Peyer's patch (tissue), 4 donors: ENCODE measurements at places on chromosomes 3 and 15. TPM values are rescaled to one million over a fixed set of nuclear protein-coding genes. Genes with fewer than 3 reads are reported as not detected.

HIGD2B gene
- total RNA-seq, result not detected

EBLN2 gene
- total RNA-seq, result 14.9 TPM

STRA6 gene
- not detected for total RNA-seq

RASL12 gene
- total RNA-seq, result 6.6 TPM

DNA sequence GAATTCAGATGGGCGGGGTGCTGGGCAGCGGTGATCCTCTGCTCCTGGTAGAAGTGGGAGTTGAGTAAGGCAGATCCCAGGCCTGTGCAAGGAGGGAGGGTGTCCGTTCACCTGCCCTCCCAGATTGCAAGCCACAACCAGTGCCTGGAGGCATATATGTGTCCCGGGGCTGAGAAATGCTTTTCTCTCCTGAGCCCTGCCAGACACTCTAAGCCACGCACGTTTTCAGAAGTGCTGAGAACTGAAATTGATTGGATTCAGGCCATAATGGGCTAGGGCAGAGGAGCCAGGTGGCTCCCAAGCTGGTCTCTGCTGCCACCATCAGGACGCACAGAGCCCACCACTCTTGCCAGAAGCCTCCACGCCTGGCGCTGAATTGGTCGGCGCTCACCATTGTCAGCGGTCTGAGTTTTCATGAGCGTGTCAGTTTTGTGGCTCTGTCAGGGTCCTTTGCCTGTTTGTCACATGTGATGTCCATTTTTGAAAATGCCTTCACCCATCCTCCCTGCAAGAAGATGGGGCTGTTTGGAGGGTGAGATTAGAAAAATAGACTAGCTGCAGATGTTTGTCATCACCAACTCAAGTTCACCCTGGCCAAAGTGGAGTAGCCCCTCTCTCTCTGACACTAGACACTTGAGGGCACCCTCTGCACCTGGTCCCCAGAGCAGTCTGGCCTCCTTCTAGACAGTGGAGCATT lies 15.4 kb upstream of the BFSP2 start:
- peak; percentile 18 for DNase-seq
- H3K36me3 ChIP-seq, result no peaks in the 10 kb centered on the region
- no peaks in the 10 kb centered on the region for H3K27me3 ChIP-seq
- no peak overlapping the region for H3K4me3 ChIP-seq
- no peak overlapping the region for H3K27ac ChIP-seq

DNA sequence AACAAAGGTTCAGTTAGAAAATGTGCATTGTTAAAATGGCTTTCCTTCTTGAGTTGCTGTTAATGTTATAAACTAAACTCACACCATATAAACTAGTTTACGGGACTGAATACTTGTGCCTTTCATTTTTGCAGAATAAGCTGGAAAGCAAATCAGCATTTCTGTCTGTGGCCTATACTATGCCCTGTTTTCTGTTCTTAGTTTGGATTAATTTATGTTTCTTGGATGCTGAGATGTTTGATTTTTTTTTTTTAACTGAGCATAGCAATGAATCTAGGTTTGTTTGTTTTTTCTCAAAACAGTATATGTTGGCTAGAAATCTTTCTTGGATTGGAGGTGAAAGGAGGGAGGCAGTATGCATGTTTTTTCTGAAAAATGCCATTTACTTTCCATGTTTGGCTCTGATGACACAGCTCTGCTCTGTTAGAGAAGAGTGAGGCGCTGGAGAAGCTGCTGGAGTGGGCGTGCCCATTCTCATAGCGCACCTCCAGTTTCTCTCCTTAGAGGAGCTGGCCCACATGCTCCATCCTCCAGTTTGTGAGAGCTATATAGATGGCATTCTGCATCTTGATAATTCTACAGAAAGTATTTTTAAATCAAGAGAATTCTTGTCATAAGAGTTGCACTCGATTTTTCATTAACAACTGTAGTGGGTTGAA lies 423.6 kb upstream of the TPM1 start:
- H3K27me3 ChIP-seq, result no peaks in the 10 kb centered on the region
- H3K36me3 ChIP-seq, result no peaks in the 10 kb centered on the region
- H3K27ac ChIP-seq, result no peak overlapping the region

DNA sequence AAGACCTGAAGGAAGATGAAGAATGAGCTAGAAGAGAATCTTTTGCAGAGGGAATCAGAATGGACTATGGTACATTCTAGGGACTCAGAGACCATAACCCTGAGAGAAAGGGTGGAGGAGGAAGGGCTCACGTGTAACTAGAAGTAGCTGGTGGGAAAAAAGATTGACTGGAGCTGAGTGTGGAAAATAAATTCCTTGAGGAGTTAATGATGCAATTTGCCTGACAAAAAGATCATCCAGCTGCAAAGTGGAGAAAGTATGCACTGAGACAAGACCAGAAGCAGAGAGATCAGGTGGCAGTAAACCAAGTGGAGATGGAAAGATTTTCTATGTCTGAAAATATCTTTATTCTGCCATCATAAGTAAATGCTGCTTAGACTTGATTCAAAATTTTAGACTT lies 52.9 kb upstream of the TBL1XR1 start:
- no peak overlapping the region for H3K4me3 ChIP-seq
- H3K27ac ChIP-seq, result no peak overlapping the region
- H3K36me3 ChIP-seq, result no peaks in the 10 kb centered on the region
- H3K27me3 ChIP-seq, result no peaks in the 10 kb centered on the region
- H3K4me1 ChIP-seq, result no peaks in the 10 kb centered on the region
- no peak for DNase-seq

GRCh38 chr3:144942838-144943197 lies 971.2 kb downstream of the DIPK2A start:
- no peak overlapping the region for H3K4me3 ChIP-seq
- no peak for DNase-seq
- H3K27me3 ChIP-seq, result no peaks in the 10 kb centered on the region
- H3K27ac ChIP-seq, result no peak overlapping the region
- H3K36me3 ChIP-seq, result no peaks in the 10 kb centered on the region

GRCh38 chr3:147119989-147120388 lies 286.4 kb downstream of the ZIC4 start:
- H3K4me3 ChIP-seq, result no peak overlapping the region
- no peaks in the 10 kb centered on the region for H3K36me3 ChIP-seq
- H3K27ac ChIP-seq, result no peak overlapping the region
- DNase-seq, result no peak
- H3K4me1 ChIP-seq, result no peaks in the 10 kb centered on the region

DNA sequence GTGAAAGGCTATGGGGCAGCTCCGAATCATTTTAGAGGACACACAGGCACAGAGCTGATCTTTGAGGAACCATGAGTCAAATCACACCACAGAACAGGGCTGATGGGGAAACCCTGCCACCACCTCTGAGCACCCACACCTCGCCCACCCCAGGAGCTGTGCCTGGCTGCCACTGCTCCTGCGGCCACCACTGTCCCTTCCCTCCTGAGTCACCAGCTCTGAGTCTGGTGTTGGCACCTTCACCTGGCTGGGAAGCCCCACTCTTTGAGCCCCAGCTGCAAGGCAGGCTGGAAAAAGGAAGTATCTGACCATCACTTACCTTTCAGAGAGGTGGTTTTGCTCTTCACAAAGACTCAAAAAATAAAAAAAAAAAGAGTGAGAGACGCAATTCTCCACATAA lies 63.6 kb upstream of the MEF2A start:
- no peaks in the 10 kb centered on the region for H3K36me3 ChIP-seq
- no peak overlapping the region for H3K27ac ChIP-seq
- H3K4me1 ChIP-seq, result peaks cover 10% of the 10 kb centered on the region
- no peaks in the 10 kb centered on the region for H3K27me3 ChIP-seq
- no peak for DNase-seq

DNA sequence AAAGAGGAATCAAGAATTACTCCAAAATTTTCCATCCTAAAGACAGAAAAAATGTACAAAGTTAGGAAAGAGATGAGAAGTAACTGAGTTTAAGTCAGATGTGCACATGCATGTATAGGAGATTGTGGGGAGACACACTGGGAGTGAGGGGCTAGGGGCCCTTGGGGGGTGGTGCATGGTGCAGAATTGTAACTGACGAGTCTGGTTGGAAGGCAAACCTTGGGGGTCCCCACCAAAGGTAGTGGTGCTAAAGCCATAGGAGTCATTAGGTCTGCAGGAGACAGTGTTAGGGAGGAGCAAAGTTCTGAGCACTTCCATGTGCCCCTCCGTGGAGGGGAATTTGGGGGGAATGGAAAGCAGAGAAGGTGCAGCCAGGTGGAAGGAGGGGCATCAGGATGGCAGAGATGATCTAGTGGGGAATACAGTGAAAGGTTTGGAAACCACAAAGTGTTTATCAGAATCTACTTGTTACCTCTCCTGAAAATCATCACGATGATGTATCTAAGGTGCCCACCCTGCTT lies 37.5 kb upstream of the EPHB1 start:
- H3K27ac ChIP-seq, result no peak overlapping the region
- H3K4me1 ChIP-seq, result no peaks in the 10 kb centered on the region
- no peak overlapping the region for H3K4me3 ChIP-seq
- H3K36me3 ChIP-seq, result no peaks in the 10 kb centered on the region
- H3K27me3 ChIP-seq, result no peaks in the 10 kb centered on the region
- DNase-seq, result no peak

GRCh38 chr15:90829942-90830440 lies 38.4 kb upstream of the FURIN start:
- no peaks in the 10 kb centered on the region for H3K36me3 ChIP-seq
- H3K4me3 ChIP-seq, result no peak overlapping the region
- H3K27ac ChIP-seq, result peak overlapping the region; percentile 13
- no peaks in the 10 kb centered on the region for H3K27me3 ChIP-seq

GRCh38 chr3:185929192-185930151 lies 8.3 kb downstream of the TRA2B start:
- H3K27ac ChIP-seq, result peak overlapping the region; percentile 6
- no peak for DNase-seq
- H3K27me3 ChIP-seq, result no peaks in the 10 kb centered on the region
- H3K4me1 ChIP-seq, result peaks cover 19% of the 10 kb centered on the region
- H3K36me3 ChIP-seq, result no peaks in the 10 kb centered on the region

DNA sequence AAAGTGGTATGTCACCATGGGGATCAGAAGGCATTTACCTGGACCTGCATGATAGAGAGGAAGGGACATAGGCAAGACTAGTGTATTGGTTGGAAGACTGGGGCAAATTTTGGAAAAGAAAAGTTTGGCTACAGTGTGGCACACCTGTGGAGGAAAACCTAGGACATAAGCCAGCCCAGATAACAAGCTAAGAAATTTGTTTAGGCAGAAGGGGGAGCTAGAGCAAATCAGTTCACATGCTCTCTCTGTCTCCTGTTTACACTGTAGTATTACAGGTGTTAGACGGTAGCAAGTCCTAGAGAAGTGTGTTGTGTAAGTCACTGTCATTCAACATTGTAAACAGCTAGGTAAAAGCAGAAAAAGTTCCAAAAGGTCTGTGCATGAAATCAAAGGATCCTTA lies 11.9 kb upstream of the ALDH1A2 start:
- no peaks in the 10 kb centered on the region for H3K27me3 ChIP-seq
- no peak for DNase-seq
- H3K36me3 ChIP-seq, result no peaks in the 10 kb centered on the region
- no peak overlapping the region for H3K27ac ChIP-seq

GRCh38 chr3:45724911-45725310 lies 35.7 kb downstream of the SACM1L start:
- no peak overlapping the region for H3K27ac ChIP-seq
- H3K4me3 ChIP-seq, result no peak overlapping the region
- no peaks in the 10 kb centered on the region for H3K27me3 ChIP-seq
- no peaks in the 10 kb centered on the region for H3K4me1 ChIP-seq
- no peaks in the 10 kb centered on the region for H3K36me3 ChIP-seq

DNA sequence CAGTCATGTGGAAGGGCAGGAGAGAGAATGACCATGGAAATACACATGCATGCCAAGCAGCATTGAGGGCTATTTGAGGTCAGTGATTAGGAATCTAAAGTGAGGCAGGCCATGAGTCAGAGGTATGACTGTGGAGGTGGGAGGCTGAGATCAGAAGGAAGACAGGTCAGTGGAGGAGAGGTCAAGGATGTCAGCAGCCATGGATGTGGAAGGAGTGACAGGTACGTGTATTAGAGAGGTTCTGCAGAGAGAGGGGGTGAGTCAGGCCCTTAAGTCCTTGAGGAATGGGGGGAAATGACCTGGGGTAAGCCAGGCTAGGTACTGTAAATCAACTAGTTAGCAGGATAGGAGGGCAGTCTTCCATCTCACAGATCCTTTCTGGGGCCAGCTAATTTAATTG lies 166.6 kb downstream of the ANO10 start:
- H3K27ac ChIP-seq, result no peak overlapping the region
- no peaks in the 10 kb centered on the region for H3K27me3 ChIP-seq
- no peaks in the 10 kb centered on the region for H3K4me1 ChIP-seq
- no peak for DNase-seq
- H3K36me3 ChIP-seq, result no peaks in the 10 kb centered on the region

GRCh38 chr3:172595664-172596393 lies 72.6 kb upstream of the TNFSF10 start:
- peaks cover 20% of the 10 kb centered on the region for H3K4me1 ChIP-seq
- H3K27me3 ChIP-seq, result no peaks in the 10 kb centered on the region
- no peak for DNase-seq
- H3K36me3 ChIP-seq, result no peaks in the 10 kb centered on the region

DNA sequence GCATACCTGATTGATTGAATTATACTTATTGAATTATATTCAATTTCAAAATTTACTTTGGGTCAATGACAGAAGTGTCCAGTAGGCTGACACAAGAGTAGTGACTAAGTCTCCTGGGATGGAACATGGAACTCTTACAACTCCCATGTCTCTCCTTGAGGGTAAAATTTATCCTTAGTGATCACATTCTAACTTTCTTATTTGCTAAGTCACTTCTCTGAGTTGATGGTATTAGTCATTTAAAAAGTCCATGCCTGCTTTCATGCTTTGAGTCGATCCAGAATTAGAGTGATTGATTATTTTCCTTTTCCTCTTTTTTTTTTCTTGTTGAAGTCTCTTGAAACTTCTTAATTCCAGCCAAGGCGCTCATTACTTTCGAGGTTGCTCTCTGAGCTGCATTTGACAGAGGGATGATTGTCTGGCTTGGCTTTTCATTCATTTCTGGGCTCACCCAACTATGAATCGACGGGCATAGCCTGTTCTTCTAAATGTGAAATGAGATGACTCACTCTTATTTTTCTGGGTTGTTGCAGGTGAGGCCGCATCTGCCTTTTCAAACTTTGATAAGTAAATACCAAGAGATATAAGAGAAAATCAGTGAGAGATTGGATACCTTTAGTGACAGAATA lies 34.9 kb downstream of the LRRC3B start:
- DNase-seq, result no peak
- H3K4me3 ChIP-seq, result no peak overlapping the region
- H3K27ac ChIP-seq, result no peak overlapping the region
- no peaks in the 10 kb centered on the region for H3K4me1 ChIP-seq

DNA sequence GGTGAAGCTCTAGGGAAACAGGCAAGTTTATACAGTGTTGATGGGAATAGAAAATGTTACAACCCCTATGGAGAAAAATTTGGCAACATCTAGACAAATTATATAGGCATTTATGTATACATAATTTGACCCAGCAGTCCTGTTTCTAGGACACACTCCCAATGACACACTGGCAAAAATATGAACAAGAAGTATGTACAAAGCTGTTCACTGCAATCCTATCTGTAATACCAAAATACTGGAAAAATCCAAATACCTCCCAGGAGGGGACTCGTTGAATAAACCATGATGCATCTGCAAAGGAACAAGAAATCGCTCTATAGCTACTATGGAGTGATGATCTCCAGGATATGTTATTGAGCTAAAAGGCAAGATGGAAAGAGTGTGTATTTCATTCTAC lies 8.5 kb downstream of the BFSP2 start:
- no peak for DNase-seq
- no peak overlapping the region for H3K27ac ChIP-seq
- no peaks in the 10 kb centered on the region for H3K27me3 ChIP-seq
- H3K4me3 ChIP-seq, result no peak overlapping the region
